Endothelial cell of umbilical vein (primary cell): ENCODE measurements at places on chromosomes 16 and 17. TPM values are rescaled to one million over a fixed set of nuclear protein-coding genes. Genes with fewer than 3 reads are reported as not detected.

The CTRB1 gene
- polyA plus RNA-seq: not detected in 2 replicates

The SDR42E2 gene
- polyA plus RNA-seq: 0.03 TPM in 2 replicates

The TMED6 gene
- not detected in 2 replicates for polyA plus RNA-seq

The PYCARD gene
- polyA plus RNA-seq: 40.1 and 58.9 TPM in 2 replicates

The TMEM132E gene
- polyA plus RNA-seq: not detected in 2 replicates

The CCL17 gene
- not detected in 2 replicates for polyA plus RNA-seq

The ATP1B2 gene
- polyA plus RNA-seq: 0.06 TPM in 1 of 2 replicates, not detected in the other

The SLC25A19 gene
- 20.0 and 20.6 TPM in 2 replicates for polyA plus RNA-seq

The RAB11FIP4 gene
- polyA plus RNA-seq: 0.08 and 0.32 TPM in 2 replicates

The DRC3 gene
- polyA plus RNA-seq: 1.9 and 2.9 TPM in 2 replicates

DNA sequence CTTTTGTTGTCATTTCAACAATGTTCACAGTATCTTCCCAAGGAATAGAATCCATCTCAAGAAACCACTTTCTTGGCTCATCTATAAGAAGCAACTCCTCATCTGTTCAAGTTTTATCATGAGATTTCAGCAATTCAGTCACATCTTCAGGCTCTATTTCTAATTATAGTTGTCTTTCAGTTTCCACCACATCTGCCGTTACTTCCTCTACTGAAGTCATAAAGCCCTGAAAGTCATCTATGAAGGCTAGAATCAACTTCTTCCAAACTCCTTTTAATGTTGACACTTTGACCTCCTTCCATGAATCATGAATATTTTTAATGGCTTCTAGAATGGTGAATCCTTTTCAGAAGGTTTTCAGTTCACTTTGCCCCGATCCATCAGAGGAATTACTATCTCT, 102.1 kb downstream of the CDH13 start:
- no peaks in the 10 kb centered on the region for H3K36me3 ChIP-seq
- H3K4me1 ChIP-seq: no peaks in the 10 kb centered on the region
- H3K27me3 ChIP-seq: no peaks in the 10 kb centered on the region
- no peak overlapping the region for H3K27ac ChIP-seq
- no peak overlapping the region for H3K4me3 ChIP-seq
- DNase-seq: no peak

DNA sequence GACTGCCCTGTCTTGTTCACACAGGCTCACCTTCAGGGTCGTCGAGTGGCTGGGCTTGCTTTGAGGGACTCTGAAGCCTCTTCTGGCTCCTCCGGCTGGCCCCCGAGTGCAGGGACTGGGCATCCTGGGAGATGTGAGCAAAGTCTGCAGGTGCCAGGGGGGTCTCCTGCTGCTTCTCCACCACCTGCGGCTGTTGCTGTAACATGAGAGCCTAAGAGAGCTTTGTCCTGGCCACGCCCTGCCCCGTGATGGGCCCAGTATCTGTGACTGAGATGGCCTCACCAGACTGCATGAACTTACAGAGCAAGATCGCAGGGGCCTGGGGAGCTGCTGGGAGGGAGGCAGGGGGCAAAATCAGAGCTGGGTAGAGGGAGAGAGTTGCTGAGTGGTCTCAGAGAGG, 12.5 kb downstream of the ERN2 start:
- peaks cover 1% of the 10 kb centered on the region for H3K27me3 ChIP-seq
- no peak for DNase-seq
- H3K27ac ChIP-seq: no peak overlapping the region
- no peak overlapping the region for H3K4me3 ChIP-seq

DNA sequence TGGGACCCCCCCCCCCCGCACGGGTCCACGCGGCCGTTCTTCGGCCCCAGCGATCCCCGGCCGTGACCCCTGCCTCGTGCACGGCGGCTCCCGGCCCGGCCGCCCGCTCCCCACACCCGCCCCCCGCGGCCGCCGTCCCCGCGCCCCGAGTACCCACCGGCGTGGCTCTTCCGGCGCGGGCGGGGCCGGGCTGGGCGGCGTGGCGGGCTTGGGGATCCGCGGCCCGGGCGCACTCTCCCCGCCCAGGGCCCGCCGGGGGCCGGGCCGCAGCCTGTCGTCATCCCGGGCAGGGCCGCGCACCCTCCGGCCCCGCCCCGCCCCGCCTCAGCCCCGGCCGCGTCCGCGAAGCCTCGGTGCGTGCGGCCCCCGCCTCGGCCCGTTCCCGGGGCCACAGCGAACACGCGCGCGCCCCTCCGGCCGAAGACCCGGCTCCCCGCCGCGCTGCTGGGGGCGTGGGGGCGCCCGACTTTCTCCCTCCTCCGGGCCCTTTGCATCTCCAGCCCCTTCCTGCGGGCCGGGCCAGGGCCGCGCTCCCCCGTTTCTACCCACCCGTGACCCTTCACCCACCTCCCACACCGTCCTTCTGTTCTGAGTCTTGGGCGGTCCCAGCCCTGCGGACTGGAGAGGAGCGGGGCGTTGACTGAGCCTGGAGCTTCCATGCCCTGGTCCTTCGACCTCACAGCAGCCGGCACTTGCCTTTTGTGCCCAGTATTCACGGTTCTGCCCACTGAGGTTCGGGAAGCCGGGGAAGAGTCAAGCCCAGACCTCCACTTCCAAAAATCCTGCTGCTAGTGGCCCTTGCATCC, 840 bp downstream of the MYO1C start:
- peaks cover 42% of the 10 kb centered on the region for H3K4me1 ChIP-seq
- DNase-seq: no peak
- H3K27me3 ChIP-seq: no peaks in the 10 kb centered on the region
- peak overlapping the region; percentile 64 for H3K27ac ChIP-seq
- peak overlapping the region; percentile 61 for H3K4me3 ChIP-seq

- no peak overlapping the region for H3K4me3 ChIP-seq
- peaks cover 22% of the 10 kb centered on the region for H3K4me1 ChIP-seq
- peak; percentile 42 for DNase-seq
- H3K27me3 ChIP-seq: no peaks in the 10 kb centered on the region
- H3K36me3 ChIP-seq: peaks cover 2% of the 10 kb centered on the region
These were observed 31.9 kb downstream of the EPN2 start for GRCh38 chr17:19269106-19269505.

DNA sequence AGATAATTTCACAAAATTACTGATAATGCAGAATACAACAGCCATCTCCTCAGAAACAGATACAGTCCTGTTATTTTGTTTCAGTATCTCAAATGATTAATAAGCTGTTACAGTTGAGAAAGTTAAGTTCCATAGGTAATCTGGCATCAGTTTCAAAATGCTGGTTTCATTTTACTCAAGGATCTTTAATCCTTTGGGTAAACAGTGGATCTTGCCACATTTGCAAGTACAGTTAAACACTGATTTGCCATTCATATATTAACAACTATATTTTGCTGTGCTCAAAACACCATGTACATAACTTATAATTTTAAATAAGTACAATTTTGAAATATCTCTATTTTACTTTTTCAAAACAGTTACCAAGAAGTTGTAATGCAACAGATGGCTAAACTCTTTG, 31.2 kb downstream of the RPGRIP1L start:
- DNase-seq: no peak
- no peaks in the 10 kb centered on the region for H3K4me1 ChIP-seq
- H3K4me3 ChIP-seq: no peak overlapping the region
- no peaks in the 10 kb centered on the region for H3K27me3 ChIP-seq
- H3K27ac ChIP-seq: no peak overlapping the region
- H3K36me3 ChIP-seq: no peaks in the 10 kb centered on the region

GRCh38 chr17:2647957-2648356, 54.5 kb downstream of the PAFAH1B1 start:
- H3K4me3 ChIP-seq: no peak overlapping the region
- no peak for DNase-seq
- H3K36me3 ChIP-seq: no peaks in the 10 kb centered on the region
- no peaks in the 10 kb centered on the region for H3K27me3 ChIP-seq

DNA sequence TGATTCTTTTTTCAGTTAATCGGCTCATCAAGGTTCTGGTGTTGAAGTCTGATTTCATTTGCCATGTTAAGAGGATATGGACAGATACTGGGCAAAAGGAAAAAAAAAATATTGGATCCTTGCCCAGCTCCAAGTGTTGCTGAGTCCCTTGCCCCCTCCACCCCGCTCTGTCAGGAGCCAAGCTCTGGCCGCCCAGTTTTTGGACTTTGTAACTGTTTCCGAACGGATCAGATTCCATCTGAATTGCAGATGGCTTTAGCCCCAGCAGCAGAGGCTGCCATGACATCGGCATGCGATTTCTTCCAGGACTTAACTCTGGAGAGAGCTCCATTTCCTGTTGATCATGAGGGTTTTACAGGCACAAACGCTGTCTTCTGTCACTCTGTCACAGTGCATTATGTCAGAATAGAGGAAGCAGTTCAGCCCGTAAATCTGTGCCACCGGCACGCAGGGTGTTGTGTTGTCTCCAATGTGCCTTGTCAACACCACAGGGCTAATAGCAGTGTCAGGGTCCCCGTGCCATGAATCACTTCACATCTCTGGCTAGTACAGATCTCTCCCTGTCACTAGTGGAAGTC, 615.6 kb downstream of the MAF start:
- no peak overlapping the region for H3K27ac ChIP-seq
- H3K4me3 ChIP-seq: no peak overlapping the region
- no peaks in the 10 kb centered on the region for H3K27me3 ChIP-seq
- H3K4me1 ChIP-seq: no peaks in the 10 kb centered on the region
- H3K36me3 ChIP-seq: no peaks in the 10 kb centered on the region
- DNase-seq: no peak
